ENCODE measurements at places on chromosomes 4 and X. TPM values are rescaled to one million over a fixed set of nuclear protein-coding genes. Genes with fewer than 3 reads are reported as not detected.
A peak's percentile ranks its signal among the peaks of the same experiment; 100 is the strongest.

Gene PRRG1
- polyA plus RNA-seq, result 16.8 TPM

Gene TREX2
- polyA plus RNA-seq, result 0.81 TPM

Gene GAGE12F
- not detected for polyA plus RNA-seq

Gene CTAG1A
- polyA plus RNA-seq, result not detected

GRCh38 chrX:43333543-43333942, 322.6 kb upstream of the MAOA start:
- no peaks in the 10 kb centered on the region for H3K36me3 ChIP-seq

- H3K4me1 ChIP-seq, result no peaks in the 10 kb centered on the region
- no peak overlapping the region for H3K4me3 ChIP-seq
- H3K27me3 ChIP-seq, result no peaks in the 10 kb centered on the region
These were observed 44.6 kb upstream of the KLHL34 start for GRCh38 chrX:21702725-21703124.

GRCh38 chr4:106266201-106266600, 49.8 kb downstream of the TBCK start:
- H3K36me3 ChIP-seq, result no peaks in the 10 kb centered on the region
- no peak overlapping the region for H3K27ac ChIP-seq
- H3K4me1 ChIP-seq, result no peaks in the 10 kb centered on the region
- peak; percentile 61 for DNase-seq
- no peaks in the 10 kb centered on the region for H3K27me3 ChIP-seq
- no peak overlapping the region for H3K4me3 ChIP-seq

GRCh38 chrX:29948653-29949052, 266.7 kb upstream of the MAGEB2 start:
- H3K27me3 ChIP-seq, result no peaks in the 10 kb centered on the region
- no peak overlapping the region for H3K4me3 ChIP-seq
- H3K27ac ChIP-seq, result no peak overlapping the region
- no peaks in the 10 kb centered on the region for H3K36me3 ChIP-seq
- no peak for DNase-seq

DNA sequence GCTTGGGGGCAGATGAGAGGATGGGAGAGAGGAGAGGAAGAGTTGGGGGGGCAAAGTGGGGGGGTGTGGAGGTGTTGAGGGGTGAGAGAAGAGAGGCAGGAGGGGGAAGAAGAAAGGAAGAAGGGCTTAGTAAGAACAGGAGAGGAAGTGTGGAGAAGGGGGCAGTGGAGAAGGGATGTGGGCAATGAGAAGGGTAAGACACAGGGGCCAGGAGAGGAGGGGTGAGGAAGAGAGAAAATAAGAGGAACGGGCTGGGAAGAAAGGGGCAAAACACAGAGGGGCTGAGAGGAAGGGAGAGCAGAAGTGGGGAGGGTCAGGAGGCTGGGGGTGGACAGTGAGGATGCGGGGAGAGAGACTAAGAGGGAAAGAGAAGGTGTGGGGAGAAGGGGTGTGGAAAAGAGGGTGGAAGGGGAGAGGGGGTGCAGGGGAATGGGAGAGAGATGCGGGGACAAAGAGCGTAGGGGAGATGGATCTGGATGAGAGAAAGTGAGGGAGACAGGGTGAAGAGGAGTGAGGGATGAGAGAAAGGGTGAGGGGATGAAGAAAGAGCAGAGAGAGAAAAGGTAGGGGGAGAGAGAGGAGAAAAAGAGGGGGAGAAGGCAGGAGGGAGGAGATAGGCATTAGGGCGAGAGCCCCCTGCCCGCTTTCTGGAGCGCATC, 12.9 kb downstream of the SH3KBP1 start:
- H3K4me3 ChIP-seq, result no peak overlapping the region
- H3K27ac ChIP-seq, result no peak overlapping the region
- no peaks in the 10 kb centered on the region for H3K36me3 ChIP-seq
- no peaks in the 10 kb centered on the region for H3K4me1 ChIP-seq

- H3K36me3 ChIP-seq, result no peaks in the 10 kb centered on the region
- no peak overlapping the region for H3K4me3 ChIP-seq
- no peak for DNase-seq
- no peaks in the 10 kb centered on the region for H3K4me1 ChIP-seq
These were observed 142.5 kb downstream of the CHIC2 start for GRCh38 chr4:53921856-53922255.

- peaks cover 14% of the 10 kb centered on the region for H3K4me1 ChIP-seq
- H3K27me3 ChIP-seq, result peaks cover 81% of the 10 kb centered on the region
- no peaks in the 10 kb centered on the region for H3K36me3 ChIP-seq
- H3K27ac ChIP-seq, result no peak overlapping the region
- peak; percentile 54 for DNase-seq
These were observed 52.4 kb upstream of the TMEM33 start for GRCh38 chr4:41882625-41883347.

- peaks cover 7% of the 10 kb centered on the region for H3K4me1 ChIP-seq
- H3K27ac ChIP-seq, result no peak overlapping the region
- no peak overlapping the region for H3K4me3 ChIP-seq
- no peaks in the 10 kb centered on the region for H3K27me3 ChIP-seq
- H3K36me3 ChIP-seq, result no peaks in the 10 kb centered on the region
These were observed 39.9 kb downstream of the CCKAR start for GRCh38 chr4:26450418-26450817.

GRCh38 chr4:45475548-45475947, 648.3 kb downstream of the GABRG1 start:
- H3K27me3 ChIP-seq, result no peaks in the 10 kb centered on the region
- DNase-seq, result no peak
- H3K4me1 ChIP-seq, result no peaks in the 10 kb centered on the region
- H3K36me3 ChIP-seq, result no peaks in the 10 kb centered on the region
- H3K27ac ChIP-seq, result no peak overlapping the region
- no peak overlapping the region for H3K4me3 ChIP-seq

- H3K4me3 ChIP-seq, result no peak overlapping the region
- H3K27me3 ChIP-seq, result no peaks in the 10 kb centered on the region
- H3K36me3 ChIP-seq, result no peaks in the 10 kb centered on the region
- H3K27ac ChIP-seq, result no peak overlapping the region
These were observed 154.5 kb upstream of the GALNT7 start for GRCh38 chr4:173014113-173014558.

- H3K36me3 ChIP-seq, result no peaks in the 10 kb centered on the region
- peaks cover 4% of the 10 kb centered on the region for H3K4me1 ChIP-seq
- no peak for DNase-seq
- no peak overlapping the region for H3K4me3 ChIP-seq
These were observed 126.8 kb upstream of the UNC5C start for GRCh38 chr4:95675623-95676022.

DNA sequence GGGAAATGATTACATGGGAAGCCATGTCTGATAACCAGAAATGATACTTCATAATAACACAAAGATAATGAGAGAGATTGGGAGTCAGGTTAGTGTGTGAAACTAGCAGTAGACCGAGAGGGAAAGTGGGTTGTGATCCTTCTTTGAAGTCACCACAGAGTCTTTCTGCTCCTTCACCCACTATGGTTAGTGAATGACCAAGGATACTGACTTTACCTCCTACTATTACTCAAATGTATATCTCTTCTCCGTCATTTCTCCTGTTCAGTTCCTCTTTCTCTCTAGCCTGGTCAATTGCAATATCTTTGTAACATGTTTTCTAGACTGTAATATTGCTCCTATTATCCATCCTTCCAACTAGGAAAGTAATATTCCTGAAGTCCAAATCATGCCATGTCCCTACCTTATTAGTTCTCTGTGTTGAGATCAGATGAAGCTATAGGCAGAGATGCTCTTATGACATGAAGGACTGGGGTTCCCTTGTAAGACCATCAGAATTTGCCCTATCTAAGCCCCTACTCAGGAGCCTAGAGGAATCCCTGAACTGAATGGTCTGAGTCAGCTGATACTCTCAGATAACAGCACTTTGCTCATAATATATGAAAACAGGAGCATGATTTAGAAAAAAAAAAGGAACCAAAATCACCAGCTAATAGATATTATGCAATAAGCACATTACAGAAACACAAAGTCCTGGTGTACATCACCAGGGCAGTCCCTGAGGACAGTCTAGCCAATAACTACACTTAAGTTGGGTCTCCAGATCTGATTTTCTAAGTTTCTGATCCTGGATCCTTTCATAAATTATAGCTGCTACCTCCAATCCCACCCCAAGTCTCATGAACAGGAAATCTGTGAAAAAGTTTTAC, 81.2 kb downstream of the SHROOM3 start:
- DNase-seq, result no peak

DNA sequence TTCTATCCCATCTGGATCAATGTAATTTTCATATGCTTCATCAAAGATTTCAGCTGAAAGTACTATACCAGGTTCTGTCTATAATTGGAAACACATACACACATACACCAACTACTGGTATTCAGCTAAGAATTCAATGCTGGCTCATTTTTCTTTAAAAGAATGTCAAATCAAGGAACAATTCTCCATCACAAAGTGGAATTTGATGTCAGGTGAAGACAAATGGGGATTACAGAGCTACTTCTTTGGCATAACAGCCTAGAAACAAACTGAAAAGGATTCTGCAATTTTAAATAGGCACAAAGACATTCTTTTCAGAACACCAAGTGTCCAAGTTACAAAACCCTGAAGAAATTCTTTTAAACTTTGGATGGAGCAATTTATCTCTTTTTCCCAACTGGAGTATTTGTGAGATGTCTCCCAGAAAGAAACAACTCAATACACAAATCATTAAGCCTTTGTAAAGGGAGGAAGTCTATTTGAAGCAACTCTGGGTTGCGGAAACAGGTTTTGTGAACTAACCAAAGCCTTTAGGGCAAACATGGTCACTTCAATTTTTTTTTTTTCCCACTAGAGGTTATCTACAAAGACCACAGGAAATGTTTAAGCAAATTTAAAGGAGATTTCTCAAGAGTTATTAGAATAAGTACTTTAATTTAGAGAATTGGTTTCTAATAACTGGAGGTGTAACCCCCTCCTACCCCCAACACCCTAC, 1.9 kb upstream of the FAM9C start:
- no peak overlapping the region for H3K27ac ChIP-seq
- no peaks in the 10 kb centered on the region for H3K27me3 ChIP-seq
- H3K36me3 ChIP-seq, result no peaks in the 10 kb centered on the region
- no peak for DNase-seq

- no peaks in the 10 kb centered on the region for H3K27me3 ChIP-seq
- no peaks in the 10 kb centered on the region for H3K36me3 ChIP-seq
- H3K4me1 ChIP-seq, result no peaks in the 10 kb centered on the region
- H3K4me3 ChIP-seq, result no peak overlapping the region
- no peak overlapping the region for H3K27ac ChIP-seq
- no peak for DNase-seq
These were observed 32.5 kb upstream of the TMPRSS11F start for GRCh38 chr4:68162196-68162595.

GRCh38 chr4:19230906-19231545, 1020.7 kb upstream of the SLIT2 start:
- H3K4me1 ChIP-seq, result no peaks in the 10 kb centered on the region
- DNase-seq, result no peak
- no peak overlapping the region for H3K4me3 ChIP-seq
- no peaks in the 10 kb centered on the region for H3K27me3 ChIP-seq
- no peaks in the 10 kb centered on the region for H3K36me3 ChIP-seq
- H3K27ac ChIP-seq, result no peak overlapping the region
